ENCODE measurements at places on chromosomes 2 and 18.

DNA sequence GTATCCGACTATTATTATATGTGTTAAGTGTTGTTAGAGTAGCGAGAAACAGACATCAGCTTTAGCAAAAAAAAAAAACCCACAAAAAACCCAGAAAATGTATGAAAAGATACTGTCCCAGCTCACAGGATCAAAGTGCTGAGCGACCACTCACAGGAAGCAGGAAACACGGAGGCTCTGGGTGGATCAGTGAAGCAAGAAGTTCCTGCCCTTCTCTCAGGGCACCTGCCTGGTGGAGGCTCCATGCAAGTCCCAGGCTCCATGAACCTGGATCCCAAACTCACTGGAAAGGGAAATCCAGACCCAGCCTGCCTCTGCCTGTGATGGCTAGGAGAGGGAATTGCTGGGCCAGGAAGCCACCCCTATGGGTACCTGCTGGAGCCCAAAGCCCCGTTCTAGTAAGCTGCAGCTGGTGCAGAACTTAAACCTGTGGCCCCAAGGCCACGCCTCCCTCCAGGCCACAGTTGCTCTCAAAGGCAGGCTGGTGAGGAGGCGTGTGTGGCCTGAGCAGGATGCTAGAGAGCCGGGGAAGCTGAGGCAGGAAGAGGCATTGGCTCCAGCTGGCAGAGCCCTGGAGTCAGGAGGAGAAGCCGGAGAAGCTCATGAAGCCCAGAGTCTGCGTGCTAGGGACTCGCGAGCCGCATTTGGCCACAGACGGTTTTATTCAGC, 63.5 kb upstream of the TAF1B start:
- DNase-seq = peak; percentile 37

DNA sequence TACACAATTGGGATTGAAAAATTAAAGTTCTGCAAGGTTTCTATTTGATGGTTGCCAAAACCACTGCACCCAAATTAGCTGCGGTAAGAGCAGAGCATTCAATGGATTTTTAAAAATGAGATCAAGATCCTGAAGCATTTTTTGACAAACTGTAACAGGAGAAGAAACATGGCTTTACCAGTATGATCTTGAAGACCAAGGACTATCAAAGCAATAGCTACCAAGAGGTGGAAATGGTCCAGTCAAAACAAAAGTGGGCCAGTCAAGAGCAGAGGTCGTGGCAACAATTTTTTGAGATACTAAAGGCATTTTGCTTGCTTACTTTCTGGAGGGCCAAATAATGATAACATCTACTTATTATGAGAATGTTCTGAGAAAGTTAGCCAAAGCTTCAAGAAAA, 186.8 kb downstream of the RDH14 start:
- DNase-seq = no peak

DNA sequence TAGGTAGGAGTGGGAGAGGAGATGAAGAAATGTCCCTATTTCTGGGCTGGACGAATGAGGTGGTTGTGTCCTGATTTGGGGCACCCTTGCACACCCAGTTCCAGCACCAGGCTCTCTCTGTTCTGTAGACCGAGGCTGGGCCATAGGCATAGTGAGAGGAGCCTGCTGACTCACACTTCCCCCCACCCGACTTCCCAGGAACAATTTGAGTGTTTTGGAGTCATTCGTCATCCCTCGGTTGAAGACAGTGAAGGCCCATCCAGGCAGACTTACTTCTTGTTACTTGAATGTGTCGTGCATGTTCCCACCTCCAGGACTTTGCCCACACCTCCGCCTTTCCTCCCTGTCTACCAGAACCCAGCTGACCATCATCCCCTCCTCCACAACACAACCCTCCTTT, 179.1 kb downstream of the HAUS1 start:
- no peak for DNase-seq

- peak; percentile 5 for DNase-seq
Measured at GRCh38 chr2:229852565-229852964, 69.2 kb downstream of the TRIP12 start.

DNA sequence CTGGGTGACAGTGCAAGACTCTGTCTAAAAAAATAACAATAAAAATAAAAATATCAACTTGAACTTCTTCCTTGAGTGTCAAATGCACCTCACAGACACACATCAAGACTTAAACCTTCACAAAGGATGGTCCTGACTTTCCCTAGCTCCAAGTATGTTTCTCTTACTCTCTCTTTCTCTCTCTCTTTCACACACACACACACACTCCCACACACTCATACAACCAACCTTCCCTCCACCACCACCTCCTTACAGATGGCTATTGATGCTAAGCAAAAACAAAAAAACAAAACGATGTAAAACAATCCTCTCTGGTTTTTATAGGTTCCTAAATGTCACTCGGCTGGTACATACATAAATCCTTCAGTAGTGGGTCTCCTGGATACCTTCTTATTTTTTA, 67.4 kb upstream of the ACVR2A start:
- DNase-seq = no peak

DNA sequence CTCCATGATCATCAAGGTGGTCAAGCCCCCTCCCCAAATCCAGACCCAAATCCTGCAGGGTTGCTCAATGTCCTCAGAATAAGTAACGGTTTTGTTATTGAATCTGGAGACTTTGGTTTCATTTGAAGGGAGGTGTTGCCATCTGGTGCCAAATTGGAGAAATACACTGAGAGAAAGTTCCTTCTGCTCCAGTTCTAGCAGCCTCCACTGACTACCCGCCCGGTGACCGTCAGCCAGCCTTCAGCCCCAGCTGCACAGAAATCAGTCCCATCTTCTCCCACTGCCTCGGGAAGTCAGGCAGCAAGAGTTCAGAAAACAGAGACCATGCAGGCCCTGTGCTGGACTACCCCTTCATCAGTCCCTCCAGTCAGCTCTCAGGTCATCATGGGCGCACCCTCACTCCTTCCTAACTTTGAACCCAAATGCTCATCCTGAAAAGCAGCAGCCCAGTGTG, 38.7 kb downstream of the PKDCC start:
- no peak for DNase-seq

- no peak for DNase-seq
Measured at GRCh38 chr2:190417045-190417842, 9.1 kb downstream of the MFSD6 start.

DNA sequence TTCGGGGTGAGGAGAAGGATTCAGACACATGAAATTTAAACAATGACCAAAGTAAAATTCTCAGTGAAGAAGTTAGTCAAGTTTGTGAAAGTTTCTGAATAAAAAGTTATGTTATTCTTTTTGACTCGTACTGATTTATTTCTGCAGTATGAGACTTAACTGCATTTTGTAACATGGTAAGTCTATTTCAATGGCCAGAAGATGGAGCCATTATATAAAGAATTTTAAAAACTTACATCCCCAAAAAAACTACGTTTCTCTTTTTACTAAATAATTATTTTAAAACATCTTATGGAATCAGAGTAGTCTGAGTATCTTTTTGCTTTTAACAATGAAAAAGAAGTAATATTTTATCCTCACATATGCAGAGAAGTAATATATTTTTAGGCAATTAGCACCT, 51.4 kb upstream of the SCN1A start:
- DNase-seq = no peak

GRCh38 chr2:124437811-124438210, 412.7 kb downstream of the CNTNAP5 start:
- no peak for DNase-seq

- no peak for DNase-seq
Measured at GRCh38 chr2:45074713-45075112, 65.5 kb upstream of the SIX2 start.

- no peak for DNase-seq
Measured at GRCh38 chr18:46424898-46425297, 232.1 kb downstream of the LOXHD1 start.

- DNase-seq = no peak
Measured at GRCh38 chr2:208820014-208820688, 413.6 kb downstream of the PTH2R start.

GRCh38 chr2:59754011-59754735, 799.3 kb downstream of the BCL11A start:
- DNase-seq = no peak

DNA sequence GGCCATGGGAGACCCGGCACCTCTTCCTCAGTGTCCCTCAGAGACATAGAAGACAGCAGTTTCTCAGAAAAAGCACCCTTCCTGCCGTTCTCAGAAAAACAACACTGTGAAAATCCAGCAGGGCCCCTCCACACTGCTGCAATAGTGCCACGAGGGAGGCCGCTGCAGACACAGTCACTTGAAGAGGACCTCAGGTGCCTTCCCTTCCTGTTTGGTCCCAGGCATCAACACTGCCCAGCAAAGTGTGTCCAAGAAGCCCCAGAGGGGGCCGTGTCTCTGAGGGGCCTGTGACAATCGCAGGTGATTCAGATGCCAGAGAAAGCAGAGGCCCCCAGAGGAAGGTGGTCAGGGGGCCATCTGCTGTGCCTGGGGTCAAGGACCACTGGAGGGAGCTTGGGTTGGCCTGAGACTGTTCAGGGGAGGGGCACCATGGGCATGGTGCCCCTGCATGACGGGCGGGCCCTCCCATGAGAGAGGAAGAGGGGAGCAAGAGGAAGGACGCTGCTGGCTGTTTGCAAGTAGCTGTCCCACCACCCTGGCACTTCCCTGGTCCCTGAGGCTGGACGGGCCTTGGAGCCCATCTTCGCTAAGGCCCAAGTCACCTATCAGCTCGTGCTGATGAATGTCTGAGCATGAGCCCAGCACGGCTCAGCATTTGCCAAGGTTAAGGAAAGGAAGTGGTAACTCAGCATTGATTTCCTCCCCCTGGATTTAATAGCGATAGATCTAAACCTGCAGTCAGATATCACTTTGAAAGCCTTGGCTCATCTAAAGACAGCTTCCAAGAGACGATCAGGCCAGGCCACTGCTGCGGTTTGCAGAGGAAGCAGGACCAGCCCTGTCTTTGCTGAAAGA, 9.1 kb downstream of the TWIST2 start:
- no peak for DNase-seq

GRCh38 chr2:12096051-12096787, 349.8 kb downstream of the LPIN1 start:
- DNase-seq = no peak

GRCh38 chr2:128354726-128355470, 36.2 kb upstream of the HS6ST1 start:
- DNase-seq = no peak

DNA sequence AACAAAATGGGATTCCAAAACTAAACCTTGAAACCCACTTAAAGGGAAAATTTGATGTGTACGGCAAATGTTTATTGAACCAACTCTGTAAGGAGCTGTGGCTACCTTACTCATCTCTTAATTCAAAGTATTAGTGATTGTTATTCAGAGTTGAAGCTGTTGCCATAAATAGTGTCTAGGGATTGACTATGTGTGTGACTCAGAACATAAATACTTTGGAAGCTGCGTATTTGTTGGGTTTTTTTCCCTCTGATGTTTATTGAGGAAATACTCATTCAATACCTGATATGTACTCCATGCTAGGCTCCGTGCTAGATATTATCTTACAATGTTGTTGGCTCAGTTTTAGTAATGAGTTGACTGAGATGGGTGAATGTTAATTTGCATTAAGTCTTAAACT, 90.4 kb downstream of the PTRHD1 start:
- DNase-seq = no peak

DNA sequence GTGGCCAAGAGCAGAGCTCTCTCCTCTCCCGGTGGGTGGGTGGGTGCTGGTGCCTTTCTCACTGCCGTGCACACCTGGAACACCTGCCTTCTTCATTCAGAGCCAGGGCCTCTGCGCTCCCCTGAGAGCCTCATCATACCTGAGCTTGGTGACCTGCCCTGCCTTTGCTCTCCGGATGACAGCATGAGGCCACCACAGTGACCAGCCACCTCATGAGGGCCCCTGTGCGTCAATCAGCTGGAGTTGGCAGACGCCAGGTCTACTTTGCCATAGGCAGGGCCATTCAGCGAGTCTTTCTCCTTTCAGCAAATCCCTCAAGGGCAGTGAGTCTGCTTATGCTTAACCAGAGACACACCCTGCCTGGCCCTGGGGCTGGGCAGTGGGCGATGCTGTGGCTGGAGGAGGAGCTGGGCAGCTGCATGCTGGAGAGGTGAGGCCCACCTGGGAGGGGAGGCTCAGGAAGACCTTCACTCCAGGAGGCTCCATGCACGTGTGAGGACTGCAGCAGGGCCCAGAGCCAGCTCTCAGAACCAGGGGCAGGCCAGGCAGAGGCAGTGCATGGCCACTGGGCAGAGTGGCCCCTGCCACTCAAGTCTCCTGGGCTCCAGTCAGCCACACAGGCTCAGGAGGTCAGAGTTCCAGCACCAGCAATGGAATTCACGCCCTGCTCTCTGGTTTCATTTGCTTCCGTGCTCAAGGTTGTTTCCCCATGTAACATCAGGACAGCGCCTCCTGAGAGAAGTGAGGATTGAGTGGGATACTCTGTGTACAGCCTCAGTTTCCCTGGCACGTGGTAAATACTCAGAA, 417.5 kb upstream of the MYT1L start:
- DNase-seq = no peak

- no peak for DNase-seq
Measured at GRCh38 chr2:46878886-46879285, 36.7 kb downstream of the MCFD2 start.

DNA sequence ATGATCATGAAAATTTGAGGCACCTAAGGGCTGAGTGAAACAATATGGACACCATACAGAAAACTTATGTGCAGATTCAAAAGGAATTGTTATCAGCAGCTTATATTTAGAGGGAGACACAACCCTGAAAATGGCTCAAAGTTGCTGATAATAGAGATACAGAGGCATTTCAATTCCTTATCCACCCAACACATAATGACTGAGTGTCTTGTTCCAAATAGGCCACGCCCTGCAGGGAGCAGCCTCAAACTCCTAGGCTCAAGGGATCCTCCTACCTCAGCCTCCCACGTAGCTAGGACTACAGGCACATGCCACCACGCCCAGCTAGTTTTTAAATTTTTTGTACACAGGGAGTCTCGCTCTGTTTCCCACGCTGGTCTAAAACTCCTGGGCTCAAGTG, 79.0 kb downstream of the LBH start:
- DNase-seq = no peak

- no peak for DNase-seq
Measured at GRCh38 chr2:159075727-159076126, 107.3 kb downstream of the TANC1 start.

DNA sequence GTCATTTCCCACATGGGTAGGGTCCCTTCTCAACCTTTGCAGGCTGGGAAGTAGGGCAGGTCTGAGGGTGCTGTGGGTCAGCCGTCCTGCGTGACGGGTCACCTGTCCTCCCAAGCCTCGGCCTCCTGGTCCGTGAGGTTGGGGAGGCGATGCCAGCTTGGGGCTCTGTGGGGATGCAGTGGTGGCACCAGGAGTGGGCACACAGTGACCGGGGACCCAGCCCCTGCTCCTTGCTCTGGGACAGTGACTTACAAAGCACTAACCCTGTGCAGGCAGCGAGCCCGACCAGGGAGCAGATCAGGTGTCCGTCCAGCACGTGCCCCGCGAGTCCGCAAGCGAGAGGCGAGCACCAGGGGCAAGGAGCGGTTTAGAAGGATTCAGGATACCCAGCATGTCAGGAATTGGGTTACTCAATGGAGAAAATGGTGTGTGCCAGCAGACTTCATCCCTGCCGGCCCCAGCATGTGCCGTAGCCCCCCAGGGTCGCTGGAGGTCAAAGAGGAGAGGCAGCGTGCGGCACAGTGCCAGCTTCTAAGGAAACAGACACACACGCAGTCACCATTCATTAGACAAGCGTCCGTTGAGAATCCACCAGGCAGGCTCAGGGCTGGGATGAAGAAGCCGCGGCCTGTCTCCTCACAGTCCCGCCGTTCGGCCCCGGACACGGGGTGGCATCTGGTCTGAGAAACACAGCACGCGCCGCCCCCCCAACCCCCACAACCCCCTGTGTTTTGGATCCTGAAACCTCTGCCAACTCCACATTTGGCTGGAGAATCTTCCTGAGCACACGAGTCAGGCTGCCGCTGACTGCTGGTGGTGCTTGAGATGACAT, 11.7 kb downstream of the COLEC11 start:
- no peak for DNase-seq

Measured in stimulated activated CD4-positive, alpha-beta T cell treated with anti-CD3 and anti-CD28 coated beads, Interleukin-2, amount 100 ng/mL, for 48 hours (primary cell).